Forelimb muscle (tissue), 1 donor: ENCODE measurements at places on chromosomes 7 and 10.
A peak's percentile ranks its signal among the peaks of the same experiment; 100 is the strongest.

DNA sequence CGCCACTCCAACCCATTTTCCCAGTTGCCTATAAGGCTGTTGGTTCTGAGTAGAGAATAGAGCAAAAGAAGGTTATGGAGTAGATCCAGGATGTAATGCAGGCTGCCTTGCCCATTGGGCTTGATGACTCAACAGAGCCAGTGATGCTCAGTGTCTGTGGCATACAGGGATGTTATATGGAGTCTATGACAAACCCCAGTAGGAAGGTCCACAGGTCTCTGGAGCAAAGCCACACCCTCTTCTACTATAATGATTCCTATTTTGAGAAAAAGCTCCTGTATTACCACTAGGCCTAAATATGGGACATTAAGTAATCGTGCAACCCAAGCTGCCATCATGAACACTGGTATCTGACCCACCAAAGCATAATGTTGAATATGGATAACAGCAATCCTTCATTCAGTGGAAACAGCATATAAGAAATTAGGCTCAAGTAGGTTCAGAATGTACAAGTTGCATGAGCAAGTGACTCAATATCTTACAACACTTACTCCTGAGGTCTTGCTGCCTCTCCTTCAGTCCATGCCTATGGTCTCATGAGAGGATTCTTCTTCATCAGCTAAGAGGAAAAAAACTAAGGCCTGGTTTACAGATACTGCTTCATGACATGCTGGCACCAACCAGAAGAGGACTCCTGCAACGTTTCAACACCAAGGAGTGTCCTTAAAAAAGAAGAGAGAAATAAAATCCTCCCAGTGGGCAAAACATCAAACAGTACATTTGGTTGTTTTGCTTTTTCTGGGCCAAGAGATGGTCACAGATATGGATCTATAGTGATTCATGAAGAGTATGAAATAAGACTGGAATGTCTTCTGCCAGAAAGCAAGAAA is 14.8 kb upstream of the FHIP2A start:
- DNase-seq, result no peak

GRCh38 chr7:32206987-32207386 is 136.8 kb upstream of the PDE1C start:
- DNase-seq, result no peak

- no peak for DNase-seq
These were observed 182.5 kb downstream of the SKAP2 start for GRCh38 chr7:26681819-26682418.

DNA sequence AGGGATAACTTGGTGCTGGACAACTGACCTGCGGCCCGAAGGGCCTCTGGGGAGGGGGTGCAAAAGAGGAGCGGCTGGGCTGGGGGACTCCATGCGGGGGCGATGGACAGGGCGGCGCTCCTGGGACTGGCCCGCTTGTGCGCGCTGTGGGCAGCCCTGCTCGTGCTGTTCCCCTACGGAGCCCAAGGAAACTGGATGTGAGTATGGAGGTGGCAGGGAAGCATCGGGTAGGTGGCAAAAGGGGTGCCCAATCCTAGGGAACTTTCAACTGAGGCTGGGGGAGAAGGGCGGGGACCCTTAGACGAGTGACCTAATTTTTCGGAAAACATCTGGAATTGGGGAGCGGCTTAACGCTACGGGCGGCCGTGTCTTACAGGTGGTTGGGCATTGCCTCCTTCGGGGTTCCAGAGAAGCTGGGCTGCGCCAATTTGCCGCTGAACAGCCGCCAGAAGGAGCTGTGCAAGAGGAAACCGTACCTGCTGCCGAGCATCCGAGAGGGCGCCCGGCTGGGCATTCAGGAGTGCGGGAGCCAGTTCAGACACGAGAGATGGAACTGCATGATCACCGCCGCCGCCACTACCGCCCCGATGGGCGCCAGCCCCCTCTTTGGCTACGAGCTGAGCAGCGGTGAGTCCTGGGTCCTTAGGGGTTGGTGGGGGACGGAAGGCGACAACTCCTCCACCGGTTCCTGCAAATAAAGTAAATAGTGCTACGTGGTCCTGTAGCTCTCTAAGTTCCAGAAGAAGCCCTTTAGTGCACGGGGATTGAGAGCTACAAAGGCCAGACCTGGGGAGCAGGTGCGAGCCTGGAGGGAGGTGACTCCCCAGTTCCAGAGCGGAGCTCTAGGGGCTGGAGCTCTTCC is 622 bp downstream of the WNT16 start:
- no peak for DNase-seq

DNA sequence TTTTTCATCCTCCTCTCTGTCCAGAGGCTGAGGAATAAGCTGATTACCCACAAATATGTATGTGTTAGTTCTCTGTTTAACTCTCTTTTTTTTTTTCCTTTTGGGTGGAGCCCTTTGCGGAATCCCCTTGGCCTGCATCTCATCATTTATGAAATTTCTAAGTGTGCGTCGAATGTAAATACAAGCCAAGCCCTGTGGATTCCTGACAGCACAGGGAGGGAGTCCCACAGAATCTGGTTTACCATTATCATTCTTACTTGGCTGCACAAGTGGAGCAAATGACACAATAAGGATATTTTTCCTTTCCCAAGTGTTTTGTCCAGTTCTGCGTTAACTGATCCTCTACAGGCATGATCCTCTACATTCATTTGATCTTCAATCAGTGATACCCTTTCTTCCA is 11.4 kb downstream of the STK31 start:
- no peak for DNase-seq

GRCh38 chr7:63037242-63037641 is 961.4 kb upstream of the ZNF722 start:
- DNase-seq, result no peak

DNA sequence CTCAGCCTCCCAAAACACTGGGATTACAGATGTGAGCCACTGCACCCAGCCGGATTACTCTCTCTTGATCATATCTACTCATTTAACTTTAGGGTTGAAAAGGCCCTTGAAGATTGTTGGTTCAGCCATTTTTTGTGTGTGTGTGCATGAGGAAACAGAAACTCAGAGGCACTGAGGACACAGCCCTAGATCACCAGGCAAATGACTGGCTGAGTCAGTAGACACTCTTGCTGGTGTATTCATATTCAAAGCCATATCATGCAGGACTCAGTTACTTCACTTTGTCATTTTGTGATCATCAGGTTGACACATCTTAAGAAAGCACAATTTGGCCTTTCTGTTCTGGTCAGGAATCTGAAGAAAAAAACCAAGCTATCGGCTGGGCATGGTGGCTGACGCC is 253.4 kb downstream of the TRIL start:
- DNase-seq, result no peak

- DNase-seq, result no peak
These were observed 38.8 kb upstream of the DNAH11 start for GRCh38 chr7:21504021-21504420.

DNA sequence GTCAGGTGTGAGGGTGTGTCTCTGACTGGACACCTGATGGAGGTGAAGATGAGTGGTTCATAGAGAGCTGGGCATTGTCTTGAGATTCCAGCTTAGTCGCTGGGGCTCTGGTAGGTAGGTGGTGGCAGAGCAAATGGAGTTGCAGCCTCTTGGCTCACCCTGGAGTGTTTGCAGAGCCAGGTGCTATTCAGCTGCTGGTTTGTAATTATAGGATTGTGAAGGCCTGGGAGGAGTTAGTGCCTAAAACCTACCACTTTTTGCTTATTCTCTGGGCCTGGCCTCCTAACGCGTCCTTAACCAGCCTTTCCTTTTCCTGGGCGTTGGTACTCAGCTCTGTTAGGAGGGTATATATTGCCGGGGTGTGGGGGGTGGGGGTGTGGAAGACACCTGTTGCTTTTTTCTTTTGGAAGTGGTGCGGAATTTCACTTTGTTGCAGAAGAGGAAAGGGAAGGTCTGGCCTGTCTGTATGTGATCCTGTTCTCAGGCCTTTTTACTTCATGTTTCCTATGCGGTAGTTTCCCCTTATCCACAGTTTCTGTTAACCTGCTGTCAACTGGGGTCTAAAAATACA is 3.2 kb downstream of the PPRC1 start:
- DNase-seq, result no peak

- no peak for DNase-seq
These were observed 5.5 kb downstream of the ATP6V0E2 start for GRCh38 chr7:149879271-149879743.

DNA sequence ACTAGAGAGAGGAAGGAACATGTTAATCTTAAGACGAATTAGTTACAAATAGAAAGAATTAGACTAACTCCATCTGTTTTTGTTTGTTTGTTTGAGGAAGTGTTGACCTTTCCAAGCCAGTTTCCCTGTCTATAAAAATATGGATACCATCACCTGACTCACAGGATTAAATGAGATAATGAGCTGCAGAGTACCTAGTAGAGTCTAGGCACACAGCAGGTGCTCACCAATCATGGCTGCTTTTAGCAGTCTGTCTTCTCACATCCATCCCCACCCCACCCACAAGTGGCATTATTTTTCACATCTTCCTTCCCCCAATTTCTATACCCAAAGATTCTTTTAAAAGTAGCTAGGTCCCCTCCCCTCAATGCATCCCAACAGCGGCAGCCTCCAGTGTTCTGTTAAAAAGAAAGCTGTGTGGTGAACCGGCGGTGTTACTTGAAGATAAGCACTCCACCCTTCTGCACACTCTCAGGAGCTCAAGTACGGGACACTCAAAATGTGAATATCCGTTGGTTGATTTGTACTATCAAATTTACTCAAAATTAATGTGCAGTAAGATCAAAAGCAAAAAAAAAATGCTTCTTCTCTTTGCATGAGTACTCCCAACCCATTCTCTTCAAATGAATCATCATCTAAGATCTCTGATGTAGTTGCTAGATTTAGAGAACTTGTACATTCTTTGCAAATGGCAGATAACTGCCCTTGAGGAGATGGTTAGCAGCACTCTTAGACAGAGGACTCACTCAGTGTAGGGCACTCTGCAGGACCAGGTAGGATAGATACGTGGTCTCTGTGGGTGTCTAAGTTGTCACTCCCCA is 145.4 kb upstream of the ASAH2 start:
- DNase-seq, result no peak

GRCh38 chr7:90455163-90456030 is 14.0 kb upstream of the PTTG1IP2 start:
- DNase-seq, result peak; percentile 28

DNA sequence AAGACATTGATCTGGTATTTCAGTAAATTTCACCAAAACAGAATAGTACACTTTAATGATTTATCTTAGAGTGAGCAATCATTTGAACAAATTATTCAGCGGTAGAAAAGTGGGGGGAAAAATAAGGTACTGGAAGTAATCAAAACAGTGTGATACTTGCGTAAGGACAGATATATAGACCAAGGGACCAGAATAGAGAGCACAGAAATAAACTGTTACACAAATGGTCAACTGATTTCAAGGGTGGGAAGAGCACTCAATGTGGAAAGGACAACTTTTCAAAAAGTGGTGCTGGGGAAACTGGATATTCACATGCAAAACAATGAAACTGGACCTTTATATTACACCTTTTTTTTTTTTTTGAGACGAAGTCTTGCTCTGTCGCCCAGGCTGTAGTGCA is 119.9 kb downstream of the NRBF2 start:
- no peak for DNase-seq

DNA sequence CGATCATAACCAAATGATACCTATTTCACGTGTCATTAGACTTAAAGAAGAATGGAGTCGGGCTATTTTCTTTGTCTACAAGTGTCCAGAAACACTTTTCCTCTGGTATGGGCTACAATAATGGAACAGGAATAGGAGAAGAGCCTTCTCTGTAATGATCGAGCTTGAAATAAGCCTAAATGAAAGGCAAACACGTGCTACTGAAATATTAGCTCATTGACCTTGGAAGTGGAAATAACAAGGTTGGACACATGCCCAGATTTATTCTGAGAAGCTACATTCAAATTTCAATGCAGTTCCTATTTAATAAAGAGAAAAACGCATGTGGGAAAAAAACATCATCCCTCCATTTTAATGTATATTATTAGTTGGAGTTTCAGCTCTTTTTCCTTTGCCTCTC is 254.7 kb upstream of the PTER start:
- DNase-seq, result no peak

- DNase-seq, result no peak
These were observed 76.2 kb upstream of the PPP2R2D start for GRCh38 chr10:131824371-131825149.

DNA sequence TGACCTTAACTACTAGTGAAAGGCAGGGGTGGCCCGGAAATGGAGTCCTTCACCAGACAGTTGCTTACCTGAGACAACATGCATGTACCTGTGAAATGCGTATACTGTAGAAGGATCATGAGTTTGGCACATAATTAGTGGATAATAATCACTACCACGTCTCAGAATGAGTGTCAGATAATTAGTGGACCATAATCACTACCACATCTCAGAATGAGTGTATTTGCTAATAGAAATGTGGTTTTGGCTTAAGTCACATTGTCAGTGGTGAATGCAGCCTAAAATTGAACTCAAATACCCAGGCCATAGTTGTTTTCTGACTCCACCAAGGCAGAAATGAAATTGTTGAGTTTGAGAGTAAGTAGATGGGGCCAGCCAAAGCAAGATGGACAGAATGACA is 468.3 kb upstream of the GALNT17 start:
- DNase-seq, result no peak

- no peak for DNase-seq
These were observed 315.5 kb upstream of the CELF2 start for GRCh38 chr10:10702211-10702610.

- DNase-seq, result no peak
These were observed 58.2 kb downstream of the TMEM270 start for GRCh38 chr7:73918926-73919693.

GRCh38 chr10:3978174-3978573 is 193.2 kb upstream of the KLF6 start:
- no peak for DNase-seq

DNA sequence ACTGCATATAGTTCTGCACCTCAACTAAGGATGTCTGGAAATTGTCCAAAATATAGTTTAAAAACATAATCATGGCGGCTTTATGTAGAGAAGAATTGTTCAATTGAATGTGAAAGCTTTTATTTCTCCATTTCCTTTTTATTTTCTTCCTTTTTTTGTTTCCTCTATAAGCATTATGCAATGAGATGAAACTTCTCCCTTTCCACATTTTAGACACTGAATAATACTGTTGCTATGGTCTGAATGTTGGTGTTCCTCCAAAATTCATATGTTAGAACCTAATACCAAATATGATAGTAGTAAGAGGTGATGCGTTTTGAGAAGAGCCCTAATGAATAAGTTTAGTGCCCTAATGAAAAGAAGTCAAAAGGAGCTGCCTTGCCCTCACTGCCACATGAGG is 175.0 kb downstream of the RNLS start:
- no peak for DNase-seq

DNA sequence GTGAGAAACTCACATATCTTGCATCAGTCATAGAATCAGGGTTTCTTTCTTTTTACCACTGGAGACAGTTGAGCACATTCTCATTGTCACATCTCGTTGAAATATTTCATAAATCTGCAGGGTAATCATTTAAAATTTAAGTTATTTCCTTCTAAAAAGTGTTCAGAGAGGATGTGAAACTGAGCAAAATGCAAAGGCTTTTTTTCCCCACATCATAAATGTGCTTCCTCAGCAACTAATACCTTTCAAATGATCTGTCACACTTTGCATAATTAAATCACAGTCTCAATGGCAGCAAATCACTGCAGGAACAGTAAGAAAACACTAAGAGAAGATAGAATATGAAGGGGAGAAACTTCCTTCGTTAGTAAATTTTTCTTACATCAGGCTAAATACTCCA is 187.5 kb downstream of the EVX1 start:
- no peak for DNase-seq

- no peak for DNase-seq
These were observed 16.3 kb upstream of the SH2B2 start for GRCh38 chr7:102270178-102270887.

GRCh38 chr10:56028298-56029132 is 332.5 kb downstream of the ZWINT start:
- DNase-seq, result no peak

GRCh38 chr10:95290461-95291364 is at the start of gene PDLIM1:
Gene PDLIM1 (minus strand): TSS chr10:95291003. CDS start chr10:95290915, 88 bp downstream.
- no peak for DNase-seq
